ENCODE measurements at places on chromosomes 7 and 10.

DNA sequence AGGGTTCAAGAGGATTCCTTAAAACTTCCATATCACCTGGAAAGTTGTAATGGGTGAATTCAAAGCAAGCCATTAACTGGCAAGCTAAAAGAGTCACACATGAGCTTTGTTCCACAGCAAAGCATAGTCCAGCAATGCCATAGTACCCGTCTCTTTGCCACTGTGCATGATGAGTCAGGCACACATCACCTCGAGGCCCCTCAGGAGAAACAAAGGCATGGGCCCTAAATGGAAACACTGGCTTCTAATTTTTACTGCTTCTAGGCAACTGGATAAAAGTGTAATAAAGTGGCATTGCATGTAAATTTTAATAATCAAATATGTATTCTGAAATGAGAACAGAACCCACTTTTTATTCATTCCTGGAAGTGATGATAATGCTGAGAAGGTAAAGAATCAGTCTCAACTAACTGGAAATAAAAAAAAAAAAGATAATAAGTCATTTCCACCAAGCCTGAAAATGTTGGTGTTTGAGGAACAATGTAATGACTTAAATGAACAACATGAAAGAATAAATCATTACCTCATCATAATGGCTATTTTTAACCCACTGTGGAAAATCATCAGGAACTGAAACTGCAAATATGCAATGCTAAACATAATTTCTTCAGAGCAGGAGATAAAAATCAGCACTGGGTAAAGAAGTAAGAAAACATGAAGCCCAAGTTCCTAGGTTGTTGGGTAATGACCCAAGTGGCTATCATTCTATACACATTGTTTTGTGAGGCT is 104.9 kb downstream of the CDK6 start:
- DNase-seq, result no peak

DNA sequence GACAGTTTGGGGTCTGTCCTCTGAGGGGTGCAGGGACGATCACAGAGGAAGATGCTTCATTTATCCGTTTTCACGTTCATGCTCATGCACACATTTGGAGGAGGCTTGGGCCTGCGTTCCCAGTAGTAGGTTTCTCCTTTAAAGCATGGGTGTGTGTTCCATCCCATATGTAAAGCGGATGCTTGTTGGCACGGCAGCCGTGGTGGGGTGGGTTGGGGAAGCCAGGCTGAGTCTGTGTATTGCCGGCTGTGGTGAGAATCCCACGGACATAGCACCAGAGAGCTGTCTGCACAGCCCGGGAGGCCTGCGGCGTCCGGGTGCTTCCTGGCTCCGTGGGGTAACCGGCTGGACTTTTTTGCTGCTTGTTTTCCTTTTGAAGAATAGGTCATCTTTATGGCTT is 440 bp downstream of the JAKMIP3 start:
- no peak for DNase-seq

- DNase-seq, result no peak
Observed at GRCh38 chr7:99111591-99111990, 32.3 kb downstream of the SMURF1 start.

GRCh38 chr10:62735464-62736167 is 68.9 kb upstream of the ADO start:
- no peak for DNase-seq

All from BE2C (cell line).